Islet precursor cell (in vitro differentiated cells): ENCODE measurements at places on chromosomes 2 and 18.

DNA sequence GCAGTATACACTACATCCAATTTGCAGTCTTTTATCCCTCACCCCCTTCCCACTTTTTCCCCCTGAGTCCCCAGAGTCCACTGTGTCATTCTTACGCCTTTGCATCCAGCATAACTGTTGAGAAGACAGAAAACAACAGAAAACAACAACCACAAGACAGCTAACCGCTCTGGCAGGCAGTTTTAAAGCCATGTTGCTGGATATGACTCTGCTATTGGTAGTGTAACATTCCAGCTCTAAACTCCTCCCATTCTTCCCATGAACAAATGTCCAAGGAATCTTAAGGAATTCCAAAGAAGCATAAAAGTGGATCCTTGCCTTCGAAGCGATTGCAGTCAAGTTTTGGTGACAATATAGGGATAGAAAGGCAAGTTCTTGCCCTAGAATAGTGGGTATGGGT lies 599.1 kb downstream of the NYAP2 start:
- peak; percentile 65 for DNase-seq

DNA sequence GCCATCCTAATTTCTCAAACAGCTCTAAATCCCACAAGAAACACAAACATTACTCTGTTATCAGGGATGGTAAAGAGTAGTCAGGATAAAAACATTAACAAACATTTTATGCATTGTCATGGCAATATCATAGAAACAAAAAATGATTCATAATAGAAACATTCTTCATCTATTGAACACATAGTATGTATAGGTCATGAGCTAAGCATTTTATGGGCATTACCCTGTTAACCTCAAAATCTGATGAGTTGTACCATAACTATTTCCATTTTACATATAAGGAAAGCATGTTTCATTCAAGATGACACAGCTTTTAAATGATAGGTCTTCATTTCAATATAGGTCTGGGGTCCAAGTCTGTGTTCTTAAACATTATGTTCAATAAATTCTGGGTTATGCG lies 344.9 kb downstream of the RND3 start:
- DNase-seq = no peak

- no peak for DNase-seq
Measured at GRCh38 chr2:43025709-43026295, 200.6 kb downstream of the ZFP36L2 start.

DNA sequence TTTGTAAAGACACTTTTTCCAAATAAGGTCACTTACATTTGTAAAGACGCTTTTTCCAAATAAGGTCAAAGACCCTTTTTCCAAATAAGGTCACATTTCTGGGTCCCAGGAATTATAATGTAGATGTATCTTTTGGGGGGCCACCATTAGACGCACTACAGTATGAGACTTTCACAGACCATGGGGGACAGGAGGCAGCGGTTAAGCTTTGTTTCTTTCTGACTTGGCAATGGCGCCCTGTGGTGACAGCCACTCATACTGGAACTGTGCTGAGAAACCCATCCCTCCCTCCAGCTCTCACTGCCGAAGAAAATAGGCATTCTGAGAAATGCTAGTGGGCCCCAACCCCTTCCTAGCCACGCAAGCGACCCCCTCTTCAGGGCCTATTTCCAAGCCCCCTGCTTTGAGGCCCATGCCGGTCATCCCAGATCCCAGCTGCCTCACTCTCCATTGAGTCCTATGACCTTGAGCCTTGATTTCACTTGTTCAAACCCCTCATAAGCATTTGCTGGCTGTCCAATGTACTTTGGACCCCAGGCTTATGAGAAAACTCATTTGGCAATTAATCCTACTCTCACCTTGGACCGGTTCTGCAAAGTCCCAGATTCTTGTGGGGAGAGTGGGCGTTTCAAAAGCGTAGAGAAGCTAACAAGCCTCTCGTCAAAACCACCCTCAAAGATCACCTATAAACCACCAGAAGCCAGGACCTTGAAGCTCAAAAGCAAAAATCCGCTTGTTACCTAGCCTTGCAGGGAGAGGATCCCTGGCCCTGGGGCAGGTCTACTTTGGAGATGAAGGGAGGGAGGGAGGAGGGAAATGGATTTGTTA lies 11.3 kb upstream of the SPATA3 start:
- DNase-seq = no peak

GRCh38 chr2:142741764-142742269 lies 135.6 kb upstream of the KYNU start:
- no peak for DNase-seq

- DNase-seq = no peak
Measured at GRCh38 chr18:43574974-43575373, 297.7 kb upstream of the SYT4 start.

- DNase-seq = no peak
Measured at GRCh38 chr18:47968721-47969120, 38.3 kb upstream of the SMAD2 start.

- DNase-seq = no peak
Measured at GRCh38 chr18:3117493-3118192, 102.1 kb downstream of the MYOM1 start.

DNA sequence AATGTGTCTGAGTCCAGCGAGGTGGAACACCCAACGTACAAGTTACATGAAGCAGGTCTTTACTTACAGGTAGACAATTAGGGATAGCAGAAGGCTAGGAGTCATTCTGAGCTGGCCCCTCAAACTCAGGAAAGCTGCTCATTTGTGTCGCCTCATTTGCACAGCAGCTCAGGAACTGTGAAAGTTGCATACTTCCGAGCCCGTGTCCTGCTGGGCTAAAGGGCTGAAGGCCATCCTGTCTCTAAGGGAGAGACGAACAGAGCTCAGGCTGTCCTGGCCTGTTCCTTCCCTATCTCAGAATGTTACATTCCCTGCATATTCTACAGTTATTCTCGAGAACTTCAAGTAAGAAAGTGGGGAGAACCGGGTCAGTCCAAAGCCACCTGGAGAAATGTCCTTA lies 99.0 kb downstream of the FAM124B start:
- DNase-seq = no peak

- DNase-seq = no peak
Measured at GRCh38 chr2:191705701-191706100, 27.8 kb downstream of the NABP1 start.

GRCh38 chr18:49898421-49898820 lies 85.1 kb upstream of the ACAA2 start:
- peak; percentile 74 for DNase-seq

DNA sequence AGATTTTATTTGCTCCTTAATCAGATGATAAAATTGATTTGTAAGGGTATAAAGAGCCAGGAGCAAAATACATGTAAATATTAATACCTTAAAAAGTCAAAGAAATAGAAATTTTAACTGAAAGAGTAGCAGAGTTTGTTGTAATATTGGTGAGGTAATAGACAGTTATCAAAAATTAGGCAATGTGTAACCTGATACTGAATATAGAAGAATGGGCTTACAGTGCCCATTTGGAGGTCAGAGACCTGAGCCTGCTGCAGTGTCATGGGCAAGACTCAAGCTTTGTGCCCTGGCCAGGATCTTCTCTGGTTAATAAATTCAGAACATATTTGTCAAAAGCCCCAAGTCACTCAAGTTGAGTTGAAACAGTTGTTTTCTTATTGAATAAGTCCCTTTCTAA lies 29.7 kb upstream of the TMEM247 start:
- no peak for DNase-seq

GRCh38 chr18:45304558-45304957 lies 310.7 kb upstream of the SLC14A2 start:
- DNase-seq = no peak

GRCh38 chr2:113236367-113237159 lies 42.2 kb downstream of the PAX8 start:
- no peak for DNase-seq

GRCh38 chr2:8538531-8538930 lies 143.3 kb upstream of the ID2 start:
- peak; percentile 46 for DNase-seq

DNA sequence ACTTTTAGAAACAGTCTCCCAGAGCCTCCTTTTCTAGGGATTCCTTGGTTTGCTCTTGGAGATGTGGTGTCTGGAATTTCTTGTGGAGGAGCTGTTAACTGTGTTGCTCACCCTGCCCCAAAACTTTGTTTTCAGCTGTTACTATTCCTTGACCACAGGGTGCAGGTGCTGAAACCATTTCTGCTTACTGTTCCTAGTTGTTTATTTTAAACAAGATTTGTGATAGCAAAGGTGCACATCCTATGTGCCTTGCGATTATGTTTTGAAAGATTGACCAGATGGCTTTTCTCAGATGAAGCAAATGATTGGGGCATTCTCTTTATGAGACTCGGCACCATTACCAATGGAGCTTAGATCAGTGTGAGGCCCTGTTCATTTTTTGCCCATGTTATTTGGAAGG lies 111.2 kb downstream of the RAB3GAP1 start:
- no peak for DNase-seq

DNA sequence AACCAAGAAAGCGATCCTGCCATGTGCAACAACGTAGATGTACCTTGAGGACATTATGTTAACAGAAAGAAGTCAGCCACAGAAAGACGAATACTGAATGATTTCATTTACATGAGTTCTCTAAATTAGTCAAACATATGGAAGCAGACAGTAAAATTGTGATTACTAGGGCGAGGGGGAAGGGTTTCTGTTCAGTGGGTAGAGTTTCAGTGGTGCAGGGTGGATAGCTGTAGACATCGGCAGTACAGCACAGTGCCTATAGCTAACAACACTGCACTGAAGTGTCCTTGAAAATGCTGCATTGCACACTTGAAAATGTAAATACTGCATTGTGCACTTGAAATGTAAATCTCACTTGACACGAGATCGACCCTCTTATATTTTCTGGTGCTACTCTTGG lies 275.3 kb downstream of the GALR1 start:
- no peak for DNase-seq

DNA sequence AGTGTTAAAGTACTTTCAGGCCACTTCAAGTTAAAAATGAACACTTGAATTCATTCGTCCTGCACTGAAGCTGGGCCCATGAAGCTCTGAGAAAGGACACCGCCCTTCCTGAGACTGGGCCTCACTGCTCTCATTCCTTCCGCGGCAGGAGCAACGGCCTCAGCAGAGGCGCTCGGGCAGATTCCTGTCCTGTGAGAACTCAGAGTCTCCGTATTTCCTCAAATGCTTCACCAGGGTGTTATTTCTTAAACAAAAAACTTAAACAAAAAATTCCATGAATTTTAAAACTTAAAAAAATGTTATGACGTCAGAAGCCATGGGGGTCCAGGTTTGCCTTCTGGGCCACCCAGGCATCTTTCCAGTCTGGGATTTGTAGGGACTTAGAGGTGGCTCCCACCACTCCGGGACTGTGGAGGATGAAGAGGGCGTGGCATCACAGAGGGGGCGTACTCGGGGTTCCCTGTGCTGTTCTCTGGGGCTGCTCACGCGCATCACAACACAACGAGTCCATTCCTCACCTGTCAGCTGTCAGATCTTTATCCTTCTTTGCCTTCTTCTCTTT lies 115.9 kb upstream of the ASB18 start:
- DNase-seq = peak; percentile 22

GRCh38 chr2:79793006-79793405 lies 280.2 kb downstream of the CTNNA2 start:
- DNase-seq = no peak

GRCh38 chr2:70258532-70258875 lies 567 bp downstream of the PCYOX1 start:
- DNase-seq = peak; percentile 72

GRCh38 chr2:127859712-127860085 lies 1.7 kb upstream of the POLR2D start:
- DNase-seq = peak; percentile 97

- no peak for DNase-seq
Measured at GRCh38 chr2:127599211-127599610, 46.7 kb upstream of the GPR17 start.

DNA sequence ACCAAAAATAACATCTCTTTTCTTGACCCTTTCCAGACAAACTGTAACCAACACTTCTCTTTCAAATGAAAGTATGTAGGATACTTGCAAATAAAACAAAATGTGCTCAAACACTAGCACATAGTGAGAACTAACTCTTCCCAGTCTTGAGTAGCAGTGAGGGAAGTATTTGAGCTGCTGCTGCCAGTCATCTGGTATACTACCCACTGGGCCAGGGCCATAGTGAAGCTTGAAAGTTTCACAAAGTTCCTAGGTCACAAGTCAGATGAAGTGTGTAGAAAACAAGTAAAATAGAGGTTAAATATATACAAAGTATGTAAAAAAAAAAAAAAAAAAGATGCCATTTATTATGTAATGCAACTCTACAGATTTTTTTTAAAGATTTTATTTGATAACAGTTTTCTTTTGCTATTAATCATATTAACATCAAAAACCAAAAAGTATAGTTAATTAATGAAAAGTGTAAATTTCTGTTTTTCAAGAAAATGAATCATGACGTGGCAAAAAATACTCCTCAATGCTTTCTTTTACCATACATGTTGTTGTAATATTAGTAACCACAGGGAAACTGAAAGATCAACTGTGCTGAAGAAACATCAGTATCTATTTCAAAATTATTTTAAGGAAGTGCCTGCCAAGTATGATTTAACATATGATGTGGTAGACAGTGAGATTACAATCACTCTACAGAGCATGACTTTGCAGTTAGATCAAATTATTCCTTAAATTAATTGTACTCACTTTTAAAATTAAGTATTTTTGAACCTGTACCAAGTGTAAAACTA lies 21.6 kb upstream of the TRIB2 start:
- DNase-seq = no peak

GRCh38 chr2:240818293-240819125 lies 1.5 kb downstream of the KIF1A start:
- DNase-seq = peak; percentile 52

DNA sequence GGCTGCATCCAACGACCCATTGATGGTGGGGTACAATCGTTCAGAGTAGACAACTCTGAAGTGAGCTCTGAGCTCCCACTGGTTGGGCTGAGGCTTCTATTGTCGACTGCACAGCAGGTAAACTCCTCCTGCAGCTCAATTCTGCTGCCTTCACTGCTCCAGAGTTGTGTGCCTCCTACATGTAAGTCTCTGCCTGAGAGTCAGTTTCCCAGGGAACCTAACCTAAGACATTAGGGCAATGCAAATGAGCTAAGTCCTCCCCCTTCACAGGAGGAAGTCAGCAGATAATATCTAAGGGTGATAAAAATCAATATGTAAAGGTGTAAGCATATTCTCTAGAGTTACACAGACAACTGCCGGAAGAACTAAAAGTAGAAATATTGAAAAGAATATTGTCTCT lies 22.5 kb upstream of the ACYP2 start:
- DNase-seq = no peak

DNA sequence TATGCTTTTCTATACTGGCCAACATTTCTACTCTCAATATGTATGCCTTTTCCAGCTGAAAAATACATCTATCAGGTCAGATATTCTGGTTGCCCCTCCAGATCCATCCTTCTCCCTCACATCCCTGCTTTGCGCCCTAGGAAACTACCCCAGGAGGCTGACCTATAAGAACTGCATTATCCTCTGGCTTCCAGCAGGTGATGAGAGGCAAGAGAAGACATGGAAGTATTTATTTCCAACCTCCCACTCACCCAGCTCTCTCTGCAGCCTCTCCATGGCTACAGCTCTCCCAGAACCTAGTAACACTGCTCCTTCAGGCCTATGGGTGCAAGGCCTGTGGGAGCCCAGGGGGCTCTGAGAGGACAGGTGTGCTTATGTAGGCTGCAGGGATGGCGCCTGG lies 42.9 kb downstream of the ARID5A start:
- peak; percentile 42 for DNase-seq

GRCh38 chr2:3312576-3313345 lies 64.9 kb downstream of the EIPR1 start:
- no peak for DNase-seq
